ENCODE measurements at places on chromosomes 11 and 22. TPM values are rescaled to one million over a fixed set of nuclear protein-coding genes. Genes with fewer than 3 reads are reported as not detected.

ACTN3 gene
- total RNA-seq, result not detected

- no peak for DNase-seq
Observed at GRCh38 chr11:30543066-30543465, 43.1 kb downstream of the MPPED2 start.

GRCh38 chr11:128884703-128885338, 6.3 kb upstream of the KCNJ5 start:
- DNase-seq, result peak; percentile 75

DNA sequence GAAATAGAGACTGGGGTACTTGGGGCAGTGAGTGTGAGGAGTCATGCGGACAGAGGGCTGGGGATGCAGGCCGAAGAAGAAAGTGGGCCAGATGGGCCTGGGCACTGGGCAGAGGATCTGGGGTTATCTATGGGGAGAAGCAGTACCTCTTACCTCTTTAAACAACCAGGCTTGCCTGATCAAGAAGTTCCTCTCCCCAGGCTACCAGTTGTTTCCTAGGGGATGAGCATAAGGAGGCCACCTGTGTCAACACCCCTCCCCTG, 98.4 kb upstream of the PITPNB start:
- no peak for DNase-seq

MRGPRX3 gene
- not detected for total RNA-seq

DNA sequence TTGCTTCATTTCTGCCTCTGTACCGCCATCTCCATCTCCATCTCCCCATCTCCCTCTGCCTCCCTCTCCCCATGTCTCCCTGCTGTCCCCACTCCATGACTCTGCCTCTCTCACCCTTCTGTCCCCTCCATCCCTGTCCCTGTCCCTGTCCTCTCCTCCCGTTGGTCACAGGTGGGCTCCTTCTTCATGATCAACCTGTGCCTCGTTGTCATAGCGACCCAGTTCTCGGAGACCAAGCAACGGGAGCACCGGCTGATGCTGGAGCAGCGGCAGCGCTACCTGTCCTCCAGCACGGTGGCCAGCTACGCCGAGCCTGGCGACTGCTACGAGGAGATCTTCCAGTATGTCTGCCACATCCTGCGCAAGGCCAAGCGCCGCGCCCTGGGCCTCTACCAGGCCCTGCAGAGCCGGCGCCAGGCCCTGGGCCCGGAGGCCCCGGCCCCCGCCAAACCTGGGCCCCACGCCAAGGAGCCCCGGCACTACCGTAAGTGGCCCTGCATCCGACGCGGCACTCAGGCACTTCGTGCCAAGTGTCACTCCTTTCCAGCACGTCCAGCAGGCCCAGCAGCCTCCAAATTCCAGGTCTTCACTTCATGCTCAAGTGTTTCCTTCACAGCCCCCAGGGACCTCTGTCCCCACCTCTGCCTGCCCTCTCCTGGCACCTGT, 76.0 kb downstream of the CACNA1I start:
- no peak for DNase-seq

GRCh38 chr22:19130959-19131684, at the start of gene TSSK2:
TSS of gene TSSK2 (plus strand) at chr22:19131308. CDS start at chr22:19131400, 92 bp downstream.
- DNase-seq, result no peak

DNA sequence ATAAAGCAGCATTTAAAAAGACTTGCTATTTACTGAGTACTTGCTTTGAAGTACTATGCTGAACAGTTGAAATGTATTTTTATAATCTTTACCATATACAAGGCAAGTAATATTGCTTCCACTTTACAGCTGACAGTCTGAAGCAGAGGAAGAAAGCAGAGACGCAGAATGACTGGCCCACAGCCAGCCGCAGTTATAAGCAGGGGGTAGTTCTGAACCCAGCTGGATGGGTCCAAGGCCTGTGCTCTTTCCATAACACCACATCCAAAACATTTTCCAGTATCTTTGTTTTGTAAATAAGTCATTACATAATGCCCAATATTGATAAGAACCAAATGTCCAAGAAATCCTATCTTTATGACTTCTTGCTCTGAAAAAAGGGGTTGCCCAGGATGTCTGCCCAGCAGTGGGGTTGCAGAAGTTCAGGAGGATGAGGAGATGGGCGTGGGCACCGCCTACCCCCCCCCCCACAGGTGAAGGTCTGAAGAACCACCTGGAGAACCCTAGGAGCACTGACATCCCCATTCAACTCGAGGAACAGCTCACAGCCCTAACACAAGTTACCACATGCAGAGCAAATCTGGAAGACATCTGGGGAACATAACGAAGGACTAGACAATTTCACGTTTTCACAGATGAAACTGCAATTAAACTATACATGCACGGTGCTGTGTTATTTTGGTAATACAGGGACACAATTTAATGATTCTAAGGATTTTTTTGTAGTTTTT, 24.2 kb upstream of the YPEL1 start:
- no peak for DNase-seq

DNA sequence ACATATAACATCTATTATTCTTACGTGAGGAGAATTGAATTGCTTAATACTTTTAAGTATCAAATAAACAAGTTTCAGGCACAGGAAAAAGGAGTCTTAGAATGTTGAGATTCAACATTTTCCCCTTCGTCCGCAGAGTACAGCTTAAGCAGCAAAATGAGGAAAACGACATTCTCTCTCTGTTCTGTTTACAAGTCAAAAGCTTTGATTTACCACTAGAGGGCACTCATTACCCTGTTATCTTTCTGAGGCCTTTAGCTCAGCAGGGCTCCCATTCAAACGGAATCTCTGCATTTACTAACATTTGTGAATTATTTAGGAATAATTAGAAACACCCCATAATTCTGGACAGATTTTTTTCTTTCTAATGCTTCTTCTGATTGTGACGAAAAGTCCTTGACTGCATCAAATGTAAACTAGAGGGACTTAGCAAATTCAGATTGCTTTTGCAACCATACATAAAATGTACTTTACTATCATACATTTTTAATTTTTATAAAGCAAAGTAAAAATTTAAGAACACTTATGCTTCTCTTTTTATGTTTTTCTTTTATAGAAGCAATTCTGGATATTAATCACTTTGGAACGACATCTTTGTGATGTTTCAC, 75.0 kb downstream of the JRKL start:
- peak; percentile 74 for DNase-seq

- no peak for DNase-seq
Observed at GRCh38 chr11:34754171-34754823, 133.4 kb downstream of the EHF start.

GRCh38 chr11:75270896-75271418, 30.4 kb downstream of the TPBGL start:
- no peak for DNase-seq

OR5F1 gene
- not detected for total RNA-seq

PLAAT2 gene
- not detected for total RNA-seq

KRTAP5-3 gene
- not detected for total RNA-seq

- DNase-seq, result peak; percentile 4
Observed at GRCh38 chr22:41147722-41148121, 55.3 kb downstream of the EP300 start.

IFITM1 gene
- total RNA-seq, result 7.4 TPM

DNA sequence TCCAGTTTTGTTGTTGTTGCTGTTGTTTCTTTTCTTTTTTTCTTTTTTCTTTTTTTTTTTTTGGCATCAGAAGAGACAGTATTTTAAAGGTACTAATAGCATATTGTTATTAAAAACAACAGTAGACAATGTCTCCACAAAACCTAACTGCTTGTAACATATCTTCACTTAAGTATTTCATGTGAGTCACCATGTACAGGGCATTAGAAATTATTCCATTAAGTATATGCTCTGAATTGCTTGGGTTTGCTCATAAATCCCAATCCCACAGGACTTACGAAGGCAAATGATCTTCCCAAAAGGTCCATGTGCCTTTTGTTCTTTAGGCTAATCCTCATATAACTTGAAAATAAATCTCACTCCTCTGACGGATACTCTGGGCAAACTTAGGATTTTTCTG, 35.9 kb downstream of the MAP6 start:
- DNase-seq, result no peak

GRCh38 chr22:45888221-45889092, 88.5 kb downstream of the WNT7B start:
- DNase-seq, result no peak

FXYD6 gene
- total RNA-seq, result 90.1 TPM

GRCh38 chr11:71301046-71301857, 48.9 kb upstream of the SHANK2 start:
- DNase-seq, result no peak

OR10A3 gene
- total RNA-seq, result not detected

SEPTIN5 gene
- total RNA-seq, result 11.2 TPM

- DNase-seq, result no peak
Observed at GRCh38 chr11:100777103-100777502, 90.0 kb downstream of the ARHGAP42 start.

DLG2 gene
- total RNA-seq, result 12.1 TPM

DNA sequence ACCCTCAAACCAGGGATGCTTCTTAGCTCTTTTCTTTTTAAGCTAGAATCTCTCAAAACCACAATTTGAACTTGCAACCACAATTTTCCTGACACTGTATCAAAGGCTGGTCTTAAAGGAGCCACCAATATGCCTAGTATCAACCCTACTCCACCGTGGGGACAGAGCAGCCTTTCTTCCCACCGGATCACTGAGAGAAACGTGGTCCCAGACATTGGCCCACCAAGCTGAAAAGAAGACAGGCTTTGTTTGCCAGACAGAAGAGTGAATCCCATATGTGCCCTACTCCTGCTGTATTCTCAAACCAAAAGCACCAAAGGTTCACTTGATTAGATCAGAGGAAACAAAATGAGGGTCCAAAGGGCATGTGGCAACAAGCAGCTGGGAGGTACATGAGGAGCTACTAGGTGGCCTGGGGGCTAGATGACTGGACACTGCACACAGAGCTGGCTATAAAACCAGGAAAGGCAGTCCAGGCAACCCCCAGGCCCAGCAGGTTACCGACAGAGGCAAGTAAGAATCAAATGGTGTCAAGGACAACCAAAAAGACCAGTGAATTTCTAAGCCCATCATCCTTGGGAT, 3.6 kb upstream of the VWCE start:
- no peak for DNase-seq

DNA sequence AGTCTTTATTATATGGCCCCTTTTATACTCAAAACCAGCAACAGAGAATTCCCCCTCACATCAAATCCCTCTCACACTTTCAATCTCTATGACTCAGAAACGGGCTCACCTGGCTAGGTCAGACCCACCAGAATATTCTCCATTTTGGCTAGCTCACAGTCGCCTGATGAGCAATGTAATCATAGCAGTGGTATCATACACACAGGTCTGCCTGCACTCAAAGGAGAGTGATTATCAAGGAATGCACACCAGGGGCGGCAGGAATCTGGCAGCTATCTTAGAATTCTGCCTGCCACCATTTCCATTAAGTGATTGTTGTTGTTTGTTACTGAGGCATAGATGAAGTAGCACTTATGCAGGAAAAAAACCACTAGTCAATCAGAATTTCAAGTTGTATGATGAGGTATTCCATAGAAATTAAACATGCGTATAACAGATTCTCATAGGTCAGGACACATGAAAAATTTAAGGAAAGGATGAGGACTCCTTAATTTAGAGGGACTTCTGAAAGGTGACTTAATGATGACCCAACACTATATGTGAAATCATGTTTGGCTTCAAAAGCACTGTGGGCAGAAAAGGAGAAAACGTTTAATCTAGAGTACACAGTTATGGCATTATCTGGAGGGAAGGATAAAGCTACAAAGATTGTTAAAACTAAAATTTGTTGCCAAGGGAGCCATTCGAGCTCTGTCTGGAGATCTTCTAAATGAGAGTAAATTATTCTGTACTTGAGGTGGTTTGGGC, 185.8 kb upstream of the DDI1 start:
- DNase-seq, result no peak

DNA sequence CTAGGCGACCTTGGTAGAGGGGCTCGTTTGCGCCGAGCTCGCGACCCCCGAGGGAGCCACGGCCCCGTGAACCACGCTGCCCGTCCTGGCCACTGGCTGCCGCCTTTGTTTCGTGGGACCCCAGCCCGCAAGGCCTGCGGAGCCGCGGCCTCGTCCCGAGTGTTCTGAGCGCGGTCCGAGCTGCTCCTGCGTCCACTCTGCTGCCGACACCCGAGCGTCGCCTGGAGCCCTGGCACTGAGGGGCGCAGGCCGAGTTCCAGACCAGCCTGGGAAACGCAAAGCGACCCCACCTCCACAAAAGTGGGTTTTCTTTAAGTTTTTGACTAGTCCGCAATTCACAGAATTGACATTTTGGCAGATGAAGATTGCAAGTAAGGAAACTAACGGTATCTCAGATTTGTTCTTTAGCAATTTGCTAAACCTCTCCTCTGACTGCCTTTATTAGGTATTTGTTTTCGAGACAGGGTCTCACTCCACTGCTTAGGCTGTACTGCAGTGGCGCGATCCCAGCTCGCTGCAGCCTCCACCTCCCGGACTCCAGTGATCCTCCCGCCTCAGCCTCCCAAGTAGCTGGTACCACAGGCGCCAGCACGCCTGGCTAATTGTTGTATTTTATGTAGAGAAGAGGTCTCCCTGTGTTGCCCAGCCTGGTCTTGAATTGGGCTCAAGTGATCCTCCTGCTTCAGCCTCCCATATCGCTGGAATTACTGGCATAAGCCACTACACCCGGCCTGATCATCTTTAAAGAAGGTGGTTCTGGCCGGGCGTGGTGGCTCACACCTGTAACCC, 879 bp upstream of the RNH1 start:
- no peak for DNase-seq

UBQLNL gene
- not detected for total RNA-seq

DNA sequence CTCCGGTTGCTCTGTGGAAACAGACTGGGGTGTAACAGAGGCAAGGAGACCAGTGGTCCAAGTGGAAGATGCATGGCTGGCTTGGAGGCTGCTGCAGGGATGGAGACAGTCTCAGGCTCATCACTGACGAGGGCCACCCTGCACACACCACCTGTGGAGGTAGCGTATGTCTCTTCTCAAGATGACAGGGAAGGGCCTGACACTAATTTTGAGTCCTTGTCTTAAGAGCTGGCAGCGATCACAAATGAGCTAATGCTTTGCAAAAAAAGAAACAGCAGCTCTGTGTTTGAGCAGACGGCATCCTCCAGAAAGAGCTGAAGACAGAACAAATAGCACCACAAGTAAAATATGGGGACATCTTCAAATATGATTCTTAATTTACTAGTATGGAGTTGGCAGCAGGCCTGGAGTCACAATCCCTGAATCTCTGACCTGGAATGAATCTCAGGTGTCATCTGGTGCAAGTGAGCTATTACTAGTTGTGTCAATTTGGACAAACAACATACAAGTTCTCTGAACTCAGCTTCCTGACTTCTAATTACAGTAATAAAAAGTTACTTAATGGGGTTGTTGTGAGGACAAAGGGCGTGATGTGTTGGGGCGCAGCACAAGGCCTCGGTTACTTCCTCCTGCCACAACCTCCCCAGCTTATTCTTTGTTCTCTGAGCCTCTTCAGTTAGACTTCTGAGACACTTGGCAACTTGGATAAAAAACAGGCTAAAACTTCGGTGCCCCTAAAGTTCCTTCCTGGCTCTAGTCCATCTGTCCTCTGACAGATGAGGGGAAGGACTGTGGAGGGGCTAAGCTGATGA, 95.2 kb upstream of the BID start:
- no peak for DNase-seq

- no peak for DNase-seq
Observed at GRCh38 chr11:57421805-57422204, 5.1 kb downstream of the SLC43A3 start.

GRCh38 chr11:129277198-129277843, 85.2 kb upstream of the ARHGAP32 start:
- DNase-seq, result no peak
